IPS DF 19.7 (cell line): ENCODE measurements at places on chromosomes 3 and 15.

DNA sequence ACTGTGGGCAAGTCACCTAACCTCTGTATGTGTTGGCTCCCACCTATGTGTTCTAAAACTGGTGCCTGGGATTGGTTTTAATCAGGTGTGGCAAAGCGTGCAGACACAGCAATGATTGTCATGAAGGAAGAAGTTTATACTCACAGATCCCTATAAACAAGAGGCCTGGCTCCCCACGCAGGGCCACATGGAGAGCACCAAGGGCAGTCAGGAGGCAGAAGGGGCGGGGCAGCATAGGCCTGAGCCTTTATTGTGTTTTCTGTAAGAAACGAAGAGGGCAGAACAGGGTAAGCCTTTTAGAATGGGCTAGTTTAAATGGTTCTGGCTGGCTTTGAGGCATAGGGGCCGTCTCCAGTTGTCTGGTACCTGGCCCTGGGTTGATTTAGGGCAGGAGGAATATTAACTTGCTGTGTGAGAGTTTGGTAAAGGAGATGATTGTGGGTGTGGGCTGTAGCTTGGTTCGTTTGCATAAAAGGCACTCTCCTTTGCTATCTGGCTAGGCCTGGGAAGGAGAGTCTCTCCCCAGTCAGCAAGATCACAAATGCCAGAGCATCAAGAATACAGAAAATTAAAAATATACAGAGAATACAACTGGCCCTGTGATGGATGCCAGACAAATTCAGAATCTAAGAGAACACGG is 2.2 kb upstream of the FBXW12 start:
- DNase-seq = no peak

- DNase-seq = no peak
Observed at GRCh38 chr3:126417515-126417914, 22.8 kb downstream of the CFAP100 start.

GRCh38 chr15:69629631-69630161 is 177.1 kb downstream of the RPLP1 start:
- DNase-seq = no peak

DNA sequence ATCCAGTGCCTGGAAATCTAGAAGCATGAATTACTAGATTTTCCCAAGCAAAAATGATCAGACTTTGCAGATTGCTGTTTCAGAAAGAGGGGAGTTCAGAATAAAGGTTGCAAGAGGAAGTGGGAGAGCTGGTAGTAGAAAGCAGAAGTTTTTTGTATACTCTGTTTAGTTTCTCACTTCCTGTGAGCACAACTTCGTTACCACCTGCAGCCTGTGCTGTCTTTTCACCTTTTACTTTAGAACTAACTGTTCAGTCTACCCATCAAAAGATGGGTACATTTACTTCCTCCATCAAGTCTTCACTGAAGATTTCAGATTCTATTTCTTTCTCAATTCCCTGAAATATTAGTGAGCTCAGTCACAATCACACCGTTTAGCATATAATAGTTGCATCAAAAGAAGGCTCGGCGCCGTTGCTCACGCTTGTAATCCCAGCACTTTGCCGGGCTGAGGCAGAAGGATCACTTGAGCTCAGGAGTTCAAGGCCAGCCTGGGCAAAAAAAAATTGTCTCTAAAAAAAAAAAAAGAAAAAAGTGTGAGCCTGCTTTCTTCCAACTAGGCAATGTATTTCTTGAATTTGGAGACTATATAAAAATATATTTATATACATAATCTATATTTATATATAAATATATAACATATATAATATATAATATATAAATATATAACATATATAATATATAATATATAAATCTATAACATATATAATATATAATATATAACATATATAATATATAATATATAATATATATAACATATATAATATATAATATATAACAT is 1.8 kb upstream of the CEP97 start:
- no peak for DNase-seq
